ENCODE measurements at places on chromosomes 5 and 9. TPM values are rescaled to one million over a fixed set of nuclear protein-coding genes. Genes with fewer than 3 reads are reported as not detected.

PCDHGA3 gene
- not detected for polyA plus RNA-seq

DNA sequence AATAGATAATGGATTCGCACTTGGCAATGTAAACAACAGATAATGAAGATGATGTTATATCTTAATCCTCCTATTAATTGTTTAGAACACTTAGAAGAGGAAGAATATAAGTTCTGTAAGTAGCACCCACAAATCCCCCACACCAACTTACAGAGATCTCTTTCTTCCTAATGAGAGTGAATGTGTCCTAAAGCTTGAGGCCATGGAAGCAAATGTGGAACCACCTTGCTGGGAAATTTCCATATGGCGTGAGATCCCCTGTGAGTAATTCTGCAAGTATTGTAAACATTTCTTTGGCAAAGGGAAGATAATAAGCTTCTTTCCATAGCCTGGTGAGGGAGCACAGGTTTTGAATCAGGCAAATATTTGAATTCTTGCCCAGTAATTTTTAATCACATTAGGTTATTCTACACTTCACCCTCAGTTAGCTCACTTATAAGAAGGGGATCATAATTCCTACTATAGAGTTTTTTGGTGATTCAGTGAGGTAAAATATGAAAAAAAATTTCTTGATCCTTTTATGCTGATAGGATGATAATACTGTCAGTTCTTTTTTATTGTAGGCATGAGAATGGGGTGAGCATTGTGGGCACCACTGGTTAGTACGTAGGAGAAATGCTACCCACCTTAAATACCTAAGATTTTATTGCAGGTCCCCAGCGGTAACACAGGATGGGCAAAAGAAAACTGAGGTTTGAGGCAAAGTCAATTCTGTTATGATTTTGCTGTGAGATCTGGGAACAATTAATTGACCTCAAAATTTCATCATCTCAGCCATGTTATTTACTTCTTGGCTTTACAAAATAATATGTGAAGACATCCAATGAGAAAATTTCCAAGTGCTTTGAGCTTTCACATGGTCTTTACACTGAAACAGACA, 574.8 kb downstream of the PSAT1 start:
- H3K4me1 ChIP-seq = peaks cover 24% of the 10 kb centered on the region
- peak; percentile 35 for DNase-seq
- H3K36me3 ChIP-seq = no peaks in the 10 kb centered on the region
- no peaks in the 10 kb centered on the region for H3K27me3 ChIP-seq
- H3K4me3 ChIP-seq = no peak overlapping the region

DNA sequence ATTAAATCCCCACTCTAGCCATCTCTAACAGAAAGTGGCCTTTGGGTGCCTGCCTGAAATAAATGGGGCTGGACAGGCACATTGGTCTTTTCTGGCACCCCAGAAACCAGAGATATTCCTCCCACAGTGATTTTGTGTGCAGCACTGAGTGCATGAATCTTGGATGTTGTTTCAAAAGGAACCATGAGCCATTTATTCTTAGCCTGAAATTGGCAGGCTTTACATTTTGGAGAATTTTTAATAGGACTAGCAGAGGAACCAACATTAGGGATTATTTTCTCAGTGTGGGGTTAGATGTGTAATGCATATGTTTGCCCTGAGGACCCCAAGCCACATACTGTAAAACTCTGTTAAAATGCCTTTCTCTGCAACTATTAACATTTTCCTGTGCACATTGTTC, 451.3 kb downstream of the NFIB start:
- no peak overlapping the region for H3K4me3 ChIP-seq
- H3K27ac ChIP-seq = no peak overlapping the region
- H3K4me1 ChIP-seq = peaks cover 4% of the 10 kb centered on the region
- H3K27me3 ChIP-seq = no peaks in the 10 kb centered on the region
- no peaks in the 10 kb centered on the region for H3K36me3 ChIP-seq
- no peak for DNase-seq

- H3K27ac ChIP-seq = no peak overlapping the region
- peaks cover 4% of the 10 kb centered on the region for H3K4me1 ChIP-seq
- H3K27me3 ChIP-seq = no peaks in the 10 kb centered on the region
- H3K36me3 ChIP-seq = peaks cover 3% of the 10 kb centered on the region
- no peak overlapping the region for H3K4me3 ChIP-seq
- no peak for DNase-seq
These were observed 61.8 kb downstream of the PTBP3 start for GRCh38 chr9:112271466-112272098.

- H3K27ac ChIP-seq = no peak overlapping the region
These were observed 8.0 kb downstream of the SPAAR start for GRCh38 chr9:35917261-35917660.

- H3K27me3 ChIP-seq = peaks cover 42% of the 10 kb centered on the region
- H3K27ac ChIP-seq = no peak overlapping the region
- no peak overlapping the region for H3K4me3 ChIP-seq
- no peak for DNase-seq
- H3K36me3 ChIP-seq = no peaks in the 10 kb centered on the region
- no peaks in the 10 kb centered on the region for H3K4me1 ChIP-seq
These were observed 26.0 kb upstream of the PITX1 start for GRCh38 chr5:135060021-135060420.

PRUNE2 gene
- polyA plus RNA-seq = 0.22 TPM

GRCh38 chr9:93606187-93606586, 29.8 kb downstream of the PHF2 start:
- no peaks in the 10 kb centered on the region for H3K36me3 ChIP-seq
- no peak overlapping the region for H3K4me3 ChIP-seq
- H3K27ac ChIP-seq = no peak overlapping the region
- H3K4me1 ChIP-seq = no peaks in the 10 kb centered on the region

GRCh38 chr9:75938946-75939345, 48.5 kb downstream of the PCSK5 start:
- peaks cover 6% of the 10 kb centered on the region for H3K4me1 ChIP-seq
- H3K27ac ChIP-seq = no peak overlapping the region
- H3K36me3 ChIP-seq = no peaks in the 10 kb centered on the region
- no peak for DNase-seq
- no peaks in the 10 kb centered on the region for H3K27me3 ChIP-seq

SHISAL2B gene
- polyA plus RNA-seq = not detected

DNA sequence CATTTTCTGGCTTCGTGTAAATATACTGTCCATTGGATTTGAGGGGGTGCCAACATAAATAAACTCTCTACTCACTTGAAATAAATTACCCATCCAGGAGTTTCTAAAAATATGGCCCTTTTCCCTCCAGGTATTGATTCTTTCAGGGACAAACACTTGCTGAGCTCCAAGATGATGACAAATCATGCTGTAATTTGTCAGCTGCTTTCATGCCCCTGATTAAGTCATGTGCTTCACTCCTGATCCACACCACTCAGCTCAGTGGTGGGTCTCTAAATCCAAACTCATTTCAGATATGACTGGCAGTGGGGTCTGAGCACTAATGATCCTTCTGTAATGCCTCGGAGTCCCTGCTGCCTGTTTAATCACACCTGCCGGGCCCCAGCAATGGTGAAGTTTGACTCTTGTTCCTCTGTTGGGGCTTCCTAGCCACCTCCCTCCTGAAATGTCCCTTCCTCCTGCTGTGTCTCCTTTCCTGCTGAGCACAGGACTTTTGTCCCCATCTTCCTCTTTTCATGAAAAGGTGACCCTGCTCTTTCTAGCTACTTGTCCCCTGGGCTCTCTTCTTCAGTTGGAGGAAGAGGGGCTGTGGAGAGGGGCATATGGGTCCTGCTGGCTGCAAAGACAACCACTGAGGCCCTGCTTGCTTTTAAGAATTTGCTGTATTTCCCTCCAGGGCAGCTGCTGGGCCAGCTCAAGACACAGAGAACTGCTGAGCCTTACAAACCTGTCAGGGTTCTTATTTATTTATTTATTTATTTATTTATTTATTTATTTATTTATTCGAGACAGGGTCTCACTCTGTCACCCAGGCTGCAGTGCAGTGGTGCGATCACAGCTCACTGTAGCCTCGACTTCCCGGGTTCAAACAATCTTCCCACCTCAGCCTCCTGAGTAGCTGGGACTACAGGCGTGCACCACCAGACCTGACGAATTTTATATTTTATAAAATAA, 200.0 kb downstream of the ATP10B start:
- H3K27ac ChIP-seq = no peak overlapping the region
- H3K27me3 ChIP-seq = no peaks in the 10 kb centered on the region
- no peaks in the 10 kb centered on the region for H3K4me1 ChIP-seq

DNA sequence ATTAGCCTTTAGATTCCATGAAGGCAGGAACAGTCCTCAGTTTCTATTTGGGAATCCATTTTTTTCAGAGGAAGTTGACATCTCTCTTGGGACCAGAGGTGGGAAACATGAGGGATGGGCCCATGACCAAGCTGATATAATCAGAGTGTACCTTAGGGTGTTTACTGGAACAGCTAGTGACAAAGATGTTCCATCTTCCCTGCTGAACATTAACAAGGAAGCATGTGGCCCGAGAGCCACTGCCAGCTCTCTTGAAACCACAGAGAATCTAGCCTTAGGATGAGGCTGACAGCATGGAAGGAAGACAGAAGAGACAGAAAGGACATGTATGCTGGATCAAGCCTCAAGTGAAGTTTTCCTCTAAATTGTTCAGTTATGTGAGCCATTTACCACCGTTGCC, 16.0 kb downstream of the AQP3 start:
- H3K4me3 ChIP-seq = no peak overlapping the region
- H3K27me3 ChIP-seq = no peaks in the 10 kb centered on the region
- peaks cover 24% of the 10 kb centered on the region for H3K4me1 ChIP-seq
- no peak for DNase-seq
- H3K27ac ChIP-seq = no peak overlapping the region

GRCh38 chr9:87596862-87597261, 99.2 kb downstream of the DAPK1 start:
- H3K27ac ChIP-seq = no peak overlapping the region
- H3K4me3 ChIP-seq = no peak overlapping the region
- no peaks in the 10 kb centered on the region for H3K4me1 ChIP-seq
- no peaks in the 10 kb centered on the region for H3K36me3 ChIP-seq
- peaks cover 4% of the 10 kb centered on the region for H3K27me3 ChIP-seq

CCDC192 gene
- polyA plus RNA-seq = not detected

FIBCD1 gene
- polyA plus RNA-seq = 0.79 TPM

DNA sequence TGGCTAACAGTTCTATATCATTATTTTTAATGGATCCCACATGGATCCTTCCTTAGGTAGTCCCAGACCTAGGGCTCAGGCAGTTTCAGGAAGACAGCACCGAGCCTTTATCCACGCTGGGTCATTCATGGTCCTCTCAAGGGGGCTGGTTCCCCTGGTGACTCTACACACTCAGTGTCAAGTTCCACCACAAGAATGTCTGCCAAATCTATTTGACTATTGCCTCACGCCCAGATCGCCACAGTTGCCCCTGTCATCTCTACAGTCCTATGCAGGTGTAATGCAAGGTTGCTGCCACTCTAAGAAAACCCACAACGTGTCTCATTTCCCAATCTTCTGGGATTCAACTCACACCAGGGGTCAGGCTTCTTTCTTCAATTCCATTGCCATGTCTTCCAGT, 8.0 kb upstream of the ZNF366 start:
- H3K4me1 ChIP-seq = peaks cover 21% of the 10 kb centered on the region
- H3K4me3 ChIP-seq = no peak overlapping the region
- no peaks in the 10 kb centered on the region for H3K36me3 ChIP-seq
- H3K27me3 ChIP-seq = no peaks in the 10 kb centered on the region
- H3K27ac ChIP-seq = no peak overlapping the region

DNA sequence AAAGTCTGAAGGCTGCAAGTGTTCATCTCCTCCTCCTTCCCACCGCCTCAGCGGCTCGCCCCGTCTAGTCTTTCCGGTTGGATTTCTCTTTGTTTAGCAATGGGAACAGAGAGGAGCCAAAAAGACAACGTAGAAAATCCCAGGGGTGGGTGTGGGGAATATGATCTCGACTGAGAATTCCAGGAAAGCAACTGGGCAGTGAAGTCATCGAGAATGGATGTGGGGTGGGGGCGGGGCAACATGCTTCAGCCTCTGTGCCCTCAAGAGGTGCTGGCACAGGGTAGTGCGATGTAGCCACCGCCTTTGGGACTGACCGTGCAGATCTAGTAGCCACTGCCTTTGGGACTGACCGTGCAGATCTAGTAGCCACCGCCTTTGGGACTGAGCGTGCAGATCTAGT, 12.9 kb downstream of the MSX2 start:
- H3K4me1 ChIP-seq = peaks cover 5% of the 10 kb centered on the region
- no peak overlapping the region for H3K27ac ChIP-seq
- H3K27me3 ChIP-seq = peaks cover 25% of the 10 kb centered on the region
- H3K4me3 ChIP-seq = no peak overlapping the region
